ENCODE measurements at places on chromosomes 4 and X.

DNA sequence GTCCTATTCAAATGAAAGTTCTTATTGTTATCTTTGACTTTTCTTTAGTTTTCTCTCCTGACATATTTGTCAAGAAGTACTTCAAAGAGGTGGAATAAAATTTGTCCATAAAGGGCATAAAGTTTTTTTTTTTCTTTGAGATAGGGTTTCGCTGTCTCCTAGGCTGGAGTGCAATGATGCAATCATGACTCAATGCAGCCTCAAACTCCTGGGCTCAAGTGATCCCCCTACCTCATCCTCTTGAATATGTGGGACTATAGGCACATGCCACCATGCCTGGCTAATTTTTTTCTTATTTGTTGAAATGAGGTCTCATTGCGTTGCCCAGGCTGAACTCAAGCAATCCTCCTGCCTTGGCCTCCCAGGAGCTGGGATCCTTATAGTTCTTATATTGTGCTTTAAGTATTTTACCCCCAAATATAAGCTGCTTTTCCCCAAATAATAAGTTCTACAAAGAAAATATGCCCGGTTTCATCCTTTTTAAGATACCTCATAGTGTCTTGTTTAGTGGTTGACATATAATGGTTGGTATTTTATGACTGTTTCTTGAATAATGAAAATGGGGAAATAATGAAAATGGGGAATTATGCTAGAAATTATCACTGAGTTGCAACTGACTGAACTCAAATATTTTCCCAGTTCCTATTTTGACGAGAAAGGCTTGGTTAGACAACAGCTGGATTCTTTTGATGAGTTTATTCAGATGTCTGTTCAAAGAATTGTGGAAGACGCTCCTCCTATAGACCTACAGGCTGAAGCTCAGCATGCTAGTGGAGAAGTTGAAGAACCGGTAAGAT, 11.6 kb downstream of the POLR2B start:
- no peak for DNase-seq

DNA sequence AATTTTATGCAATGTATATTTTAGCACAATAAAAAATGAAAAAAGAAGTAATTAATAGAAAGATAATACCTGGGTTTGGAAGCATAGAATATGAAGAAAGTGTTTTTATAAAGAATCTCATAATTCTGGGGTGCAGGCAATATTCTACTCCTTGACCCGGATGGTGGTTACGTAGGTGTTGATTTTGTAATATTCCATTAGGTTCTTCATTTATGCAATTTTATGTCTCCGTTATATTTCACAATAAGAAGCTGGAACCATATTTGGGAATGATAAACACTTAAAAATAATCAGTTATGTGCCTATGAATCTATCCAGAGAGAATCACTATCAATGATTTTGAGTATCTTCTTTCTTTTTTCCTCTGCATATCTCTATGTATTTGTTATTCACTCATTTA, 38.5 kb downstream of the CHRNA9 start:
- no peak for DNase-seq

- DNase-seq: no peak
Observed at GRCh38 chrX:103256651-103257050, 1.7 kb upstream of the TCEAL8 start.

DNA sequence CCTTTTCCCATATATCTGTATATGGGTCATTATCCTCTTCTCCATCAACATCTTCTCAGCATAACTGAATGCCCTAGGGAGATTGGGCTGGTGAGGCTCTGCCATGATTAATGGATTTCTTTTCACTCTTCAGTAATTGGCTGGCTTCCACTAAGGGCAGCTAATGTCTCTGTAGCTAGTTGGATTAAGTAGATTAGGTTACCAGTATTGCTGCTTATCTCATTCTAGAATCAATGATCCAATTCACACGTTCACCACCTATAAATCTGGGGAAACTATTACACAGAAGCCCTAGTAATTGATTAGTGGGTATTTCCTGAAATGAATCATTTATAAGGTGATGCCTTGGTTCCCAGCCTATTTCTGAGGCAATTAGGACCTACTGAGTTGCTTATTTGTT, 94.8 kb downstream of the KDR start:
- peak; percentile 35 for DNase-seq

DNA sequence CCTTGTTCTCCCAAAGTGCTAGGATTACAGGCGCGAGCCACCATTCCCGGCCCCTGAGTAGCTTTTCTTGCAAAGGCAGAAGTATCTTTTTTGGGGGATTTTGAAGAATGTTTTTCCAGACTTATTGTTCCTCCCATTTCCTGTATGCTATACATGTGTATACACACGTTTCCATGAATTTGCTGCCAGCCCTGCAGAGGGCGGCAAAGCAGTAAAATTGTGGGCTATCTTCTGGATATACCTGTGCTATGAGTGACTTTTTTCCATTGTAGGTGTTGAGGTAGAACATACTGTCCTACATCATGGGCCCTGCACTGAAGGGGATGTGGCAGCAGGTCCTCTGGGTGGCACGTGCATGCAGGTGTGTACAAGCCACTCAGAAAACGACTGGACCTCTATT, 16.9 kb upstream of the MED28 start:
- no peak for DNase-seq

DNA sequence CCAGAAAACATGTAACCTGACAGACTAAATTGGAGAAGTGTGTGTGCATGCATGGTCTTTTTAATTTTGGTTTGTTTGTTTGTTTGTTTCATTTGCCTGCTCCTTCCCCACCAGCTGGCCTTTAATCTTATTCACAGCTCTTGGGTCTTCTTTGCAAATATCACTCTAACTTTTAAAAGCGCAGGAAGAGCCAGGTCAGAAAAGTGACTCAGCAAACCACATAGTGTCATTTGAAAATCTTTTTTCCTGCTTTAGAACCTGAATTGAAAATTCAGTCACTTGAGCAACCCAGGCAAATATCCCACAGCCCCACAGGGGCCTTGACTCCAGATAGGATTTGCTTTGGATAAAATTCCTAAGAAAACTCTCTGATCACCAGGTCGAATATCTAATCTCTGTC, 4.6 kb downstream of the TMEM255A start:
- no peak for DNase-seq

GRCh38 chrX:54042609-54043021, 1.7 kb downstream of the PHF8 start:
- peak; percentile 55 for DNase-seq

DNA sequence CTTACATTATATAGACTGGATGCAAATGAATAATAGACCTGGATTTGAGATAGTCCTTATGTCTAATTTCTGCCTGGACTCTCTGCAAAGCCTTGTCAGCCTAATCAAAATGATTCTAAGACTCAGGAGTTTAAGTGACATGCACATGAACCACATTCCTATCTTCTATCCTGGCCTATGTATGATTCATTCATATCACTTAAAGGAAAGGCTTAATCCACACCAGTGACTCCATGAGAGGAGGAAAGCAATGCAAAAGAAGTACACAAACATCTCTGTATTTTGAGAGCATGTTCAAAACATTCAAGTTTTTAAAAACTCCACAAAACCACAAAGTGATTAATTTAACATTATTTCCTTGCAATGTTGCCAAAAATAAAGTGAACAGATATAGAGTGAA, 14.6 kb downstream of the AMOT start:
- no peak for DNase-seq

DNA sequence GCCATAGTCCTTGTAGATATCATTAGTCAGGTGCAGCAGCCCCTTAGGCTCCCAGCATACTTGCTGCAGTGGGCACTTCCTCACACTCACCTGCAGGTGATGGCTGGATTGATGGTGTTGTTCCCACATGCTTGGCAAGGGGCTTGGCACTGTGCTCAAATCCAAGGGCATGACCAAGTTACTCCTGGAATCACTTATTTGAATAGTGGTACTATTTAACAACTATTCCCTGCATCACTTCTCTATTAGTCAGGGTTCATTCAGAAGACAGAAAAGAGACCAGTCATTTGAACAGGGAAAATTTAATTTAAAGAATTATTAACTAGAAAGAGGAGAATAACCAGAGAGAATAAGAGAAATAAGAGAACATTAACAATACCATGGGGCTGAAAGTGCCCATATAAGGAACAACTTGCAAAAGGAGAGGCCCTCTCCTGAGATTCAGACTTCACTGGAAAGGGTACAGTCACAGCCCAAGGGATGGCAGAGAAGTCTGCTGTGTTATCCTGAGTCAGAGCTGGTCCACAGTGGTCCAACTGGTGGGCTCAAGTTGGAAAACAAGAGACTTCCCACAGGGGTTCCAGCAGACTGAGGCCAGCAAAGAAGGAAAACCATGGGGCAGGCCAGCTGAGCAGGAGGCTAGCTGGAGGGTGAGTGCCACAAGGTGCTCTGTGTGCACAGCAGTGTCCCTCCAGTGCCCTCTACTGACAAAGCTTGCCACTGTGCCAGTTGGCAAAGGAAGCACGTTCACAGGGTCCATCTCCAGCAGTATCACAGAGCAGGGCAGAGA, 9.8 kb downstream of the SPP1 start:
- no peak for DNase-seq

DNA sequence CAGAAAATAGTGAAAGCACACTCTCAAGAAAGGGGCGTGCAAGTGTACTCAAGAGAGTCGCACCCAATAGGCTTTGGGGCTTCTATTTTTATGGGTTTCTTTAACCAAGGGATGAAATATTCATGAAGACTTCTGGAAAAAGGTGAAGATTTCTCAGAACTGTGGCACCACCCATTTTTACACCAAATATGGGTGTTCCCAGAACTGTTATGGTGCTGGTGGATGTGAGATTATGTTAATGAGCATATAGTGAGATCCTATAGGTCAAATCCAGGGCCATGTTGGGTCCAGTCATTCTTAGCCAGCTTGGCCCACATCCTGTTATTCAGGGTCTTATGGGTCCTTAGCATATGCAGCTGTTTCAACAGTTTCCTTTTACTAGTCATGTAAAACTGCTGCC, 61.0 kb upstream of the SMIM10 start:
- no peak for DNase-seq

DNA sequence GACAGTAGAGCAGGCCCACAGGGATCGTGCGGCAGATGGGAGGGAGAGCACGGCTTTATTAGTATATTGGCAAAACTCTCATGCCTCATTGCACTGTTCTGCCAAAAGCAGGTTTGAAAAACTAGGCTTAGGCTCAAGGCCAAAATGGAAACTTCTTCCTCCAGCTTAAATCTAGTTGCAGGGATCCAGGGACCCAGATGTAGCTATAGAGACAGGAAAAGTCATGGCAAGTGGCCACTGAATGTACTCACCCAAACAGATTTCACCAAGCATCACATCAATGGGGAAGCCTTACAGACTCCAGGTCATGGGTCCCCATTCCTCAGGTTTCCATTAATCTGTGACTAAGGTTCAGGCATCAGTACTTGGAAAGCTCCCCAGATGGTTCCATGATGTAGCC, 149.2 kb downstream of the STK32B start:
- DNase-seq: no peak

GRCh38 chr4:153522802-153523094, 56.6 kb downstream of the TMEM131L start:
- no peak for DNase-seq

GRCh38 chrX:148517176-148517575, 16.8 kb downstream of the AFF2 start:
- no peak for DNase-seq

DNA sequence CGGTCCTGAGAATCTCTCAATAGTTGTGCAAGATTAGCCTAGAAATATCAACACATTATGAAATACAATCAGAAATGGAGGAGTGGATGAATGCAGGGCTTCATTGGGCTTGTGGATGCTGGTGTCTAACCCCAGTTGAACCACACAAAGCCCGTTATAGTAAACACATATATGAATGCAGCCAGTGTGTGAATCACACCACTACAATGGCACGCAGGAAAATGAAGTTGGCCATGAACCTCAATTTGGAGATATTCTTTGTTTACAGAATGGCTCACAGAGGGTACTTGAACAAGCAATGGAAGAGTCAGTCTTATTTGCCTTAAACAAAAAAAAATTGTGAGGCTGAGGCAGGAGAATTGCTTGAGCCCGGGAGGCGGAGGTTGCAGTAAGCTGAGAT, 57.8 kb downstream of the SOD3 start:
- DNase-seq: no peak

GRCh38 chr4:98522062-98522461, 136.3 kb downstream of the TSPAN5 start:
- no peak for DNase-seq

- DNase-seq: no peak
Observed at GRCh38 chrX:24789047-24789446, 95.3 kb downstream of the POLA1 start.

- peak; percentile 11 for DNase-seq
Observed at GRCh38 chr4:82799006-82799881, 648 bp upstream of the SCD5 start.

- DNase-seq: no peak
Observed at GRCh38 chr4:163846008-163846407, 351.5 kb downstream of the TMA16 start.

- no peak for DNase-seq
Observed at GRCh38 chr4:26163425-26164362, 157.1 kb upstream of the RBPJ start.

- DNase-seq: no peak
Observed at GRCh38 chr4:186651624-186652023, 72.0 kb downstream of the FAT1 start.

DNA sequence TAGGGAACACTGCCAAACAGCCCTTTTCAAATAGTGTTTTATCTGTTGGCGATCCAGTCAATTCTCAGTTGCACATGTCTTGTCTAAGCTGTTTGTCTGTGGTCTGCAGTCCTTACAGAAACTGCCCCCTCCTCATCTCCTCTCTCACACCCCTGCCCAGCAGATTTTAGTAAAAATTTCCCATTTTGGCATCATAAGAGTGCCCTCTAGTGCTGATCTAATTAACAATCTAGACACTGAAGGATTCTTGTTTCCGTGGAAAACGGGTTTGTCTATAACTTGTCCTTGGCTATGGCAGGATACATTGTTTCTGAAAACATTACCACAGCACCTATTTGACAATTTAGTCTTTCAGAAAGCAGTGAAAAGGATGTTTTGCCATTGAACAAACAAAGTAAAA, 227.2 kb upstream of the MBNL3 start:
- no peak for DNase-seq

DNA sequence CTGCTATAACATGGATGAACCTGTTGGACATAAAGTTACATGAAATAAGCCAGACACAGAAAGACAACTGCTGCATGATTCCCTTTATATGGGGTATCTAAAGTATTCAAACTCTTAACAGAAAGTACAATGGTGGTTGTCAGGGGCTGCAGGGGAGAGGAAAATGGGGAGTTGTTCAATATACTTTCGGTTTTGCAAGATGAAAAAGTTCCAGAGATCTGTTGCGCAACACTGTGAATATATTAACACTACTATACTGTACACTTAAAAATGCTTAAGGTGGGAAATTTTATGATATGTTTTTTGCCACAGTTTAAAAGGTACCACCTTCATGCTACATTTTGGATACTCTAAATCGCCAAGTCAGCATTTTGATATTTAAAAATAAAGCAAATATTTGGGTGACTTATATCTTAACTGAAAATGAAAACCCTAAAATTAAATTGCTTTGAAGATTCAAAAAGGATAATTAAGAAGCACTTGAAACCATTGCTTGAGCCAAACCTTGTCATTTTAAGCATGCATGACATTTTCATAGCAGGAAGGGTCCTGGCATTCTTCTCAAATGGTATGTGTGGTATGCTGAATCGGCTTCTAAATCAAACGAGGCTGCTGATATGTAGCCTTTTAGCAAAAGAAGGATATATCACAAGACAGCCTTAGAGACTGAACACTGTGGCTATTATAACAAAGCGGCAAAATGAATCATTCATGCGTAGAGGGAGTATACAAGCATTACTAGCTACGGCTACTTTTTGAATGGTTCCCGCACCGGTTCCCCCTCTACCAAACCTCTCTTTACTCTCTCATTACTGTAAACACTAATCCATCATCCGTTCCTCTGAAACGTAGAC, 607.1 kb upstream of the DIPK2B start:
- DNase-seq: peak; percentile 29

Data from renal pelvis (tissue), 12 donors.